ENCODE measurements at places on chromosomes 1 and 21.

DNA sequence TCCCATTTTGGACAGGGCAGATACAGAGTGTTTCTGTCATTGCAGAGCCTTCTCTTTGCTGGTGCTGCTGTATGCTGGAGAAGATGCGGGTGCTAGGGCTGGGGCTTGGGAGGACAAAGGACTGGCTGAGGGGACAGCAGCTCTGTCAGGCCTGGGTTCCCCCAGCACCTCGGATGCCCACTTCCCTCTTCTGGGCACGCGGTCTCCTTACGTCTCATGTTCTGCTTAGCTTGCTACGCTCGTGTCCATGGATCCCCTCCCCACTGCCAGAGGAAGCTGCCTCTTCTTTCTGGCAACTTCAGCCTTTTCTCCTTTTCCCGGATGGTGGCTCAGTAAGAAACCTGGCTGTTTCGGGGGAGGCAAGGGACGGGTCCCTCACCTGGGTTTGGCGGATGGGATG is 75.7 kb downstream of the ARHGEF10L start:
- DNase-seq: no peak

DNA sequence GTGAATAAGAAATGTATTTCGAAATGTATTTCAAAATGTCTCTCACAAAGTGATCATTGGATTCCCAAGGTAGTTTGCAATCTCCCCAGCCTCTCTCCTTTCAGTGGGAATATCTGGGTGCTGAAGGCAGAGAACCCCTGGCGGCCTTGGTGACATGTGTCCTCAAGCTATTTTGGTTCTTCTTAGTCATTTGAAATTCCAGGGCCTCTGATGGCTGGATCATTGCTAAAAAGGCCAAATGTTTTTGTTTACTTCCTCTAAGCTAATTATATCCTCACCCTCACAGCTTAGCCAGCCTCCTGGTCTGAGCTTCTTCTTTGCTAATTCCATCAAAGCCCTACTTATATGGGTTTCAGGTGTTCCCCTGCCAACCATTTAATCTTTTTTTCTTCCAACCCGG is 71.2 kb downstream of the LRRC40 start:
- DNase-seq: no peak

DNA sequence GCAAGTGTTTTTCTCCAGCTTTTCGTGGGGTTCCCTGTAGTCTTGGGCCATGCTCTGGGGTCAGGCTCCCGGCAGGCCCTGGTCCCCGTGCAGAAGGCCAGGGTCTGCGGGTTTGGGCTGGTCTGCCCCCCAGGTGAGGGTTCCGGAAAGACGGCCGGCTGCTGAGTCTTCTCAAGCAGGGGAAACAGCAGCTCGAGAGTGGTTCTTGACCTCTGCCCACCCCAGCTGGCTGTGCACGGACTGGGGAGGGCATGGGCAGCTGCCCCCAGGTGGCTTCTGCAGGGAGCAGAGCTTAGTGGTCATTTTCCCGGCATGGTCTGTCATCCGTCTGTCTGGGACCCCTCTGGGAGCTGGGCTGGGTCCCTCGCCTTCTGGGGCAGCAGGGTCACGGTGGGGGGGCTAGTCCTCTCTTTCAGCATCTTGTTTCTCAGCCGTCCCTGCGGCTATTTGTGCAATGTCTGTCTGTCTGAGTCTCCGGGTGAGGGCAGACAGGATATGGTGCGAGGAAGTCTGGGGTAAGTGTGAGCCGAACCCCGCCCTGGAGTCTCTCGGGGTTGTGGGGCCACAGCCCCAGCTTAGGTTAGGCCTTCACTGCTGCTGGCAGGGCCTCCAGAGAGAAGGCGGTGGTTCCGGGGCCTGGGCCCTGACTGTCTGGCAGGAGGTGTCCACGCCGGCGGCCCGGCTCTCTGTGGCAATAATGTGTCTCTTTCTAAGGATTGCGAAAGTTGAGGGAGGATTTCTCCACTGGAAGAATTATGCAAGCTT is 6.1 kb downstream of the SKI start:
- no peak for DNase-seq

DNA sequence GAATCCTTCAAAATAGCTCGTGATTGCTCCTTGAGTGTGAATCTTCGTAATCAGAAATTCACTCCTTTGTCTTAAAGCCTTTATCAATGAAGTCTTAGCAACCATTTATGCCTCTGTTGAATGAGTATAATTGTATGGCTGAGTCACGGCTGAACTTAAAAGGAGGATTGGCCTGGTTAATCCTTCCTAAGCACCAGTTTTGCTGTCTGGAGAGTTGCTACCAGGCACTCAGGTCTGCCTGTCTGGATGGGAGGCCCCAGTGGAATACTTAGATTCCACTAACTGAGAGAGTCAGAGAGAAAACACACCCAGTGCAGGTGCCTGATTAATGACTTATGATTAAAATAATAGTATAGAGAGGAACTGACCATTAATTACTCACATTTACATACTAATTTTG is 7.6 kb upstream of the HHAT start:
- no peak for DNase-seq

DNA sequence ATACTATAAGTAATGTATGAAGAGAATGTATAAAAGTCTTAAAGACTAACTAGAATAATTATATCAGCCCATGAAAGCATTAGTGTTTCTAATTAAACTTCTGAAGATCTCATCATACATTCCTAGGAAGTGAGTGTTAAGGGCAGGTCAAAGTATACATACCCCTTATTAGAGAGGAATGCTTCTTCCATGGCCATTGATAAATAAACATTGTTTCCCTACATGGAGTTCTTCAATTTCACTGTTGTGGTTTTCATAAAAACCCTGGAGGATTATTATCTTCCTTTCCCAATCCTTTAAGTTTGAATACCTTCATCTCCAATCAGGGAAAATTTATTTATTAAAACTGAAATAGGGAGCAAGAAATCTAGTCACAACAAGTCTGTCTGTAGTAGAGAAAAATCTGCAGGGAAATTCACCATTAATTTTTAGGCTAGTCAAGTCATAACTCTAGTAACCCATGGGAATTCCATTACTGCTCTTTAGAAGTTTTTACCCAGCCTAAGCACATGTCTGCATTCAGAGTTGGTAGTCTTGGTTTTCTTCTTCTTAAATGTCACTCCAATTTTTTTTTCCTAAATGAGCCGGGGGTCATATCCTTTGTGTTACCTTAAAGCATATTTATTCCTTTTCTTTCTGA is 147.0 kb downstream of the TNFSF18 start:
- DNase-seq: no peak

GRCh38 chr1:5464366-5464765 is 527.9 kb downstream of the NPHP4 start:
- DNase-seq: no peak

- DNase-seq: no peak
These were observed 61.9 kb downstream of the ERG start for GRCh38 chr21:38436341-38436740.
